ENCODE measurements at places on chromosomes 16 and 17.

GRCh38 chr16:67936124-67936879 lies at the start of gene PSMB10:
Gene PSMB10, minus strand, starts transcription at chr16:67936850. Its CDS starts 101 bp downstream, at chr16:67936749.
- peak; percentile 31 for DNase-seq

DNA sequence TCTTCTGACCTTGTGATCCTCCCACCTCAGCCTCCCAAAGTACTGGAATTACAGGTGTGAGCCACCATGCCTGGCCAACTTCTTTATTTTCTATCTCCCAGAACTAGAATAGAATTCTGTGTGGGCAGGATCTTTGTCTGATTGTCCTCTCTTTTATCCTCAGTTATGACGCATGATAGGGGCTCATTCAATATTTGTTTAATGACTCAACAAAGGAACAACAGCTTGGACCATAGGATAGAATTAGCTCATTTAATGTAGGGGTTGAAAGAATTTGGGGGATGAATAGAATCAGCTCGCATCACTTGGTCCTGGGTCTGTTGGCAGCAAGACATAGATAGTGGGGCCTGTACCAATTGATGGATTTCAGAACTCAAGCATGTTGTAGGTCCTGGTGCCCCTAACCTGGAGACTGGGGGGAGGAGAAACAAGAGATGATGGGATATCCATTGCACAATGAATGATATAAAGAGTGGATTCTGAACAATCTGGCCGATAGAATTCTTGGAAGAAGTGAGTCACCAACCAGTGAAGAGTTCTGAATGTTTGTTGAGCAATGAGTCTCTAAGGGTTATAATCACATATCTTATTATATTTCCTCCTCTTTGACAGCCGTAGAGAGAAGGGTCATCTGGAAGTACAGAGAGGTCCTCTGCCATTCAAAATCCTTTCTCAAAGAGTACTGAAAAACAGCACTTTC lies 250.2 kb downstream of the HS3ST4 start:
- DNase-seq, result no peak

GRCh38 chr16:85227084-85227945 lies 115.0 kb upstream of the CIBAR2 start:
- no peak for DNase-seq

DNA sequence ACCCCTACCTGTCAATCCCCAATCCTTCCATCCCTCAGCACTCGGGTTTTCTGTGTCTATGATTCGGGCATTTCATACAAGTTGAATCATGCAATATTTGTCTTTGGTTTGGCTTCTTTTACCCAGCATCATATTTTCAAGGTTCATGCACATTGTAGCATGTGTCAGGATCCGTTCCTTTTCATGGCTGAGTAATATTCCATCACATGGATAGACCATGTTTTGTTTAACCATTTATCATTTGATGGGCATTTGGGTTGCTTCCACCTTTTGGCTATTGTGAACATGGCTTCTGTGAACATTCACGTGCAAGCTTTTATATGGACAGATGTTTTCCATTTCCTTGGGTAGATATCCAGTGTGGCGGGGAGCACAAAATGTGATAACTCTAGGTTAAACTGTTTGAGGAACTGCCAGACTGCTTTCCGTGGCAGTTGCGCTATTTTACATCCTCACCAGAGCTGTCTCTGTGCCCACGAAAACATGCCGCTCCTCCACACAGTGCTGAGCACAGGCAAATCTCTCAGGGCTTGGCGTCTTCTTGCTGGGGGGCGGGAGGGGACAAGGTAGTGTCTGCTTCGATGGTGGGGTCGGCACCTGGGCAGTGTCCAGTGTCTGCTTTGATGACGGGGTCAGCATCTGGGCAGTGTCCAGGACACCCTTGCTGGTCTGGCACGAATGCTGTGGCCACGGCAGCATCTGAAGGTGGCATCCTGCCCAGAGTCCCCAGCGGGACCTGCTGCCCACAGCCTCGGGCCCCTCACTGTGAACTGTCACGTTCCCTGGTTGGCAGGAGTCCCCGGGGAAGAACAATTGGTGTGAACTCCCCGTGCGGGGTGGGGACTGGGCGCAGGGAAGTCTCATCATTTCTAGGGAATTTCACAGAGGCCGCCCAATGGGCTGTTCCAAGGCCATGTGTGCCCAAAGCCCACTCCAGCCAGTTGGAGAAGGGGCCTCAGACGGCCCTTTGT lies 32.4 kb upstream of the JPH3 start:
- DNase-seq, result no peak

- DNase-seq, result peak; percentile 72
Measured at GRCh38 chr17:49575679-49576087, at the start of gene NXPH3. Gene NXPH3, plus strand, starts transcription at chr17:49575871. Its CDS starts 349 bp downstream, at chr17:49576220.

- DNase-seq, result no peak
Measured at GRCh38 chr17:52789829-52790228, 631.3 kb upstream of the CA10 start.

- no peak for DNase-seq
Measured at GRCh38 chr16:54326266-54326662, 39.7 kb upstream of the IRX3 start.

GRCh38 chr17:29005936-29006511 lies at the start of gene SEZ6:
Gene SEZ6, minus strand, starts transcription at chr17:29006033. Its CDS starts 164 bp downstream, at chr17:29005869.
- peak; percentile 50 for DNase-seq

- DNase-seq, result no peak
Measured at GRCh38 chr17:42878123-42878880, 22.3 kb upstream of the G6PC1 start.

DNA sequence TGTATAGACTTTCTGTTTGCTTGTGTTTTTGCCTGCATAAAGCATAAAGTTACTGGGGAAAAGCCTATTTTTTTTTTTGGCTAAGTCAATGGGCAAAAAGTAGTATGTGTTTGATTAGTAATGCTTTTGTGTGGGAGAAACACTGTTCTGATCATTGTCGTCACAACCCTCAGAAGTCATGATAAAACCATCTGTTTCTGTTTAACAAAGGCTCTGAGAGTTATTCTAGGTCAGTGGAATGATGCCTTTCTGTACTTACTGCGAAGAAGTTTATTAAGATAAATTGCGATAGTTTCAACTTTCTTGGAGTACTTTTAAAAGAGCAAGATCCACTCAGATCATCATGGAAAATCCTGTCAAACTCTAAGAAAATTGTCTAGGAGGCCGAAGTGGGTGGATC lies 80.9 kb downstream of the PRKCA start:
- no peak for DNase-seq

GRCh38 chr16:75248536-75249380 lies 2.7 kb downstream of the BCAR1 start:
- DNase-seq, result no peak

DNA sequence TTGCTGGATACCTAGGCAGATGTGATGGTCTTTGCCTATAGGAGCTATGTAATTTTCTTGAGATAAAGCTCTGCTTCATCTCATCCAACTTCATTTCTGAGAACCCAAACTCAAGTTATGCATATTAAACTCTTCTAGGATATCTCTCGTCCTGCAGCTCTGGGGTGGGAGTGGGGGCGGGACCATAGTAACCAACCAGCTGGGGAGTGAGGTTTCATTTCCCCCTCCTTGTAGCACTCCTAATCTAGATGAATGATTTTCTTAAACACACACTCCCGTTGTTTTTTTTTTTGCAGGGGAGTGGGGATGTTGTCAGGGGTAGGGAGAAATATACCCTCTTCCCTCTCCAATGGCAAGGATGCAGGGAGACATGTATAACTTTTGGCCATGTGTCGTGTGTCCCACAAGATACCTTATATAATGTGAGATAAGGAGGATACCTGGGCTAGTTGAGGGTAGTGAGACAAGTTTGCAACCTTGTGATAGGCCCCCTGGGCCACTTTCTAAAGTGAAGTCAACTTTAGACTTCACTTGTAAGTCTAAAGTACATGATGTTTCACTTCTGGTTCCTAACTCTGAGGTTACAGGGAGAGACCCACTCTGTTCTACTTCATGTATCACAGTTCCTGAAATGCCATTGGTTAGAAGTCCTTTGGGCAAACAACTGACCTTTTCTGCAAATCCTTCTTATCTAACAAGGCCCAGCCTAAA lies 10.5 kb upstream of the HEATR6 start:
- DNase-seq, result no peak

DNA sequence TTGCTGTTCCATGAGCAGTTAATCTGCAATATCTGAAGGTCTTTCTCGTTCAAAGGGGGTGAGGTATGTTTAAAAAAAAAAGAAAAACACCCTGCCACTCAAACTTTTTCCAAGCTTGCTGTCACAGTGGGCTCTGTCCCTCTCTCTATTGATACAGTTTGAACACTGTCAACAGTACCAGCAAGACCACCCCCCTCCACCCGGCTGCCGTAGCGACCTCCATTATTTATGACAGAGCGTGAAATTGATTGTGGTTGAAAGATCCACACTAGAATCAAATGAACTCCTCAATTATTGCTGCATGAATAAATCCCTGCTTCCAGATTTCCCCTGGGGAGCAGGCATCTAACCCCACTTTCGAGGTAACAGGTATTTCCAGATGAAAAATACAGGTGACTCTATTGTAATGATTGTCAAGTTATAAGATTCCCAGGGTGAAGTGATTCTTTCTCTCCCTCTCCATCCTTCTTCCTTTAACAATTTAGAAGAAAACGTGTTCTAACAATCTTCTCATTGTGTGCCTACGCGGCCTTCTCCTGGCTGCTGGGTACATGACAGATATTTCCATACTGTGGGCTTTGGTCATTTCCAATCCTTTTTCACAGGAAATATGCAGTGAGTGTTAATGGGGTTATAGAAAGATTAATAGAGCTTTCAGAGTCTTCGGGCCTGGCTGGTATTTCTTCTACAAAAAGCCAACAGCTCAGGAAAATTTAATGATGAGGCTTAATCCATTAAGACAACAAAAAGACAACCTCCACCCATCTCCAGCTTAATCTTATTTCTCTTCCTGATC lies 135.7 kb upstream of the C16orf82 start:
- no peak for DNase-seq

DNA sequence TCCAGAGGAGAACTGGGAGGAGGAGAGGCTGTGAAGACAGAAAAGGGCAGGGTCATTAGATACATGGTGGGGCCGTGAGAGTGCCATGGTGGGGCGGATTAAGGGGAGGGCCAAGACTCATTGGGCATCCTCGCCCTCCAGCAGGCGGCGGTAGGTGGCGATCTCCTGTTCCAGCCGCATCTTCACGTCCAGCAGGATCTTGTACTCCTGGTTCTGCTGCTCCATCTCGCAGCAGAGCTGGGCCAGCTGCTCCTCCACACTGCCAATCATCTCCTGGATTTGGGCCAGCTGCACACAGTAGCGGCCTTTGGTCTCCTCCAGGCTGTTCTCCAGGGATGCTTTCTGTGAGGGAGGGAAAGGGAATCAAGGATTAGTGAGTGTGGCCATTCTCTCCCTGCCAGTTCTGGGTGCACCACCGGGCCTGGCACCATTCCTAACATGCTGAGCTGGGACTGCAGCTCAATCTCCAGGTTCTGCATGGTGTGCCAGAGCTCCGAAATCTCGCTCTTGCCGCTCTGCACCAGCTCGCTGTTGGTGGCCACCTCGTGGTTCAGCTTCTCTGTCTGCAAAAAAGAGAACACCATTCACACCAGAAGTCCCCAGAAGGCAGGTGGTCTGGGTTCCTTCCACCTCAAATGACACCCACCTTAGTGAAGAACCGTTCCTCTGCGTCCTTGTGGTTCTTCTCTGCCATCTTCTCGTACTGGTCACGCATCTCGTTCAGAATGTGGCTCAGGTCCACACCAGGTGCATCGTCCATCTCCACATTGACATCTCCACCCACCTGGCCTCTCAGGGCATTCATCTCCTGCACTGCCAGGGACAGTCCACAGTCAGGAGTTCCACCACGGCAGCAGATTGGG lies 129.0 kb downstream of the CCDC144A start:
- DNase-seq, result no peak

DNA sequence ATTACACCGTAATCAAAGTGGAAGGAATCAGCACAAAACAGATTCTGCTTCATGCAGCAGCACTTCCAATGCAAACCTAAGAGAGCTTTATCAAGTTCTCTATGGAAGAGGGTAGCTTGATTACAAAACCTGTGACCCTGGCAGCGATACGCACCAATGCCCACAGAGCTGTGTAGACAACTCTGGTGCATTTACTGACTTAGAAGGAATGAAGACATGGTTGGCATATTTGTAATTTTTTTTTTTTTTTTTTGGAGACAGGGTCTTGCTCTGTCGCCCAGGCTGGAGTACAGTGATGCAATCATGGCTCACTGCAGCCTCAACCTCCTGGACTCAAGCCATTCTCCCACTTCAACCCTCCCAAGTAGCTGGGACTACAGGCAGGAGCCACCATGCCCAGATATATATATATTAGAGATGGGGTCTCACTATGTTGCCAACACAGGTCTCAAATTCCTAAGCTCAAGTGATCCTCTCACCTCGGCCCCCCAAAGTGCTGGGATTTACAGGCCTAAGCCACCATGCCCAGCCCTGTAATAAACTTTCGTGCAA lies 49.4 kb downstream of the XPO6 start:
- DNase-seq, result no peak

- no peak for DNase-seq
Measured at GRCh38 chr17:63587770-63588169, 12.9 kb upstream of the TACO1 start.

DNA sequence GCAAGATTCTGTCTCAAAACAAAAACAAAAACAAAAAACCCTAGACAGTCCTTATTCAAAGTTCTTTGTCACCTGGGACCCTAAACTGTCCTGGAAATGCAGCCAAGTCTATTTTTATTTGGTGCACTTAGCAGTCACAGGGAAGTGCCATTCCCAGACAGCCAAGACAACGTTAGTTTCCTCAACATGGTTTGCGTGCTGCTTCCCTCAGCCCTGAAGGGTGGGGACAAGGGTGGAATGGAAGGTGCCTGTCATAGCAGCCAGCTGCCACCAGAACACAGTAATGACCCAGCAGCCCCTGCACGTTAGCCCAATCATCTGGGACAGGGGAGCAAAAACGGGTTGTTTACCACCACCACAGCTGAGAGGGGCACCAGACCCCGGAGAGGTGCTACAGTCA lies 16.9 kb downstream of the CREBBP start:
- no peak for DNase-seq

DNA sequence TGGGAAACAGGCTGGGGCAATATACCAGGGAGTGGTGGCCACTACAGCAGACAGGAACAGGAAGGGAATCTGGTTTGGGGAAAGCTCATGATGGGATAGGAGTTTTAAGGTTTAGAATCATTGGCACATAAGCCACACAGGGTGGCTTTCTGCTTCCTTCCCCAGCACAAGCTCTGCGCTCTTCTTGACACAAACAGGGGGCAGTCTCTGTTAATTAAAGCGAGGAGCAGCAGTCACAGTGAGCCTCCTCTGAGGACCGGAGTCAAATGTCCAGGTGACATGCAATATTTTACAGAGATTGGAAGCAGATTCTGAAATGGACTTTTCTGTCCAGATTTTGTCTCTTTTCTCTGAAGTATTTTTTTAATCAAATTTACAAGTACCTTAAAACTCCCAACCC lies 2.8 kb upstream of the SHISA9 start:
- DNase-seq, result no peak

- no peak for DNase-seq
Measured at GRCh38 chr16:86854626-86855294, 276.4 kb downstream of the FOXL1 start.

GRCh38 chr16:18945233-18945632 lies 19.0 kb upstream of the SMG1 start:
- no peak for DNase-seq

- DNase-seq, result no peak
Measured at GRCh38 chr17:66946251-66946650, 18.3 kb upstream of the CACNG4 start.
